Erythroblast (primary cell): ENCODE measurements at places on chromosomes 2 and 18.

DNA sequence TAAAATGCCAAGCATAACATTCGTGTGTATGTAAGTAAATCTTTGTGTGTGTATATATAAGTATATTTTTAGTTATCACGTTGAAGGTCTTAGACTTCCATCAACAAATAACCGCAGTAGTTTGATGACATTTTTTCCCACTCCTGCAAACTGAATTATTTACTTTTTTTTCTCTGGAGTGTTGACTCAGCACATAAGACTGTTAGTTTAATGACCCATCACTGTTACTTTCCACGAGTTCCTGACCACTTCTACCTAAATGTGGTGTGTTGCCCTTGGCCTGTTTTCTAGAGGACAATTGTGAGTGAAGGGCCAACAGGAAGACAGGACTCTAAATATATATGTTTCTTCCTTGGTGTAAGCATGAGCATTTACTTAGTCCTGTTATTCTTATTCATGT is 71.3 kb upstream of the TXNDC2 start:
- DNase-seq = no peak

DNA sequence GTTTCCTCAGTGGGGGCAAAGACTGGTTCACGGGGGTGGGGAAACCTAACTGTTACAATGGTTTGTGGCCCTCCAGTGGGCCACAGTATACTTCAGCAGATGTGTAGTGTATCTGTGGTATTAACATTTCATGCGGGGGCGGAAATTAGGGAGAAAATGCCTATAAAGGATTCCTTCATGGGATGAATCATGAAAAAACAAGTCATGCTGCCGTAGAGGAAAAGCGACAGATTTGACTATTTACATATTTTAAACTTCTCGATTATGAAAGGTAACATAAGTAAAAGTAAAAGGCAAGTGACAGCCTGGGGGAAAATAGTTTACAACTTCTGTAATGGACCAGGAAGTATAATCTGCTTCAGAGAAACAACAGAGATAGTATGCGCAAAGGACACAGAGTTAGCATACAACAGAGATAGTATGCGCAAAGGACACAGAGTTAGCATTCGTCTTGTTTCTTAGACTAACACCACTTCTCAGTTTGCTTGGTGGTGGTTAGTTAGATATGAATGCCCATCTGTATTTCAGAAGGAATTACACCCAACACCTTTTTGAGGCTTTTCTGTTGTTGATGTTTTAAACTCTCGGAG is 41.1 kb downstream of the MRPS9 start:
- DNase-seq = no peak

GRCh38 chr2:45190481-45190942 is 181.3 kb upstream of the SIX2 start:
- DNase-seq = peak; percentile 5

DNA sequence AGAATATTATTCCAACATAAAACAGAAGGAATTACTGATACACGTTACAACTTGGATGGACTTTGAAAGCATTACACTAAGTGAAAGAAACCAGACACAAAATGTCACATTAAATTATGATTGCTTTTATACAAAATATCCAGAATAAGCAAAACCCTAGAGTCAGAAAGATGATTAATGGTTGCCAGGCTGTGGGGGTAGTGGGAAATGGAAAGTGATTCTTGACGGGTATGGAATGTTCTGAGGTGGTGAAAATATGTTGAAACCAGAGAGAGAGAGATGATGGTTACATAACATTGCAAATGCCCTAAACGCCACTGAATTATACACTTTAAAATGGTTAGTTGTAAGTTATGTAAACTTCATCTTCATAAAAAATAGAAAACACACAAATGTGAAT is 1057.2 kb upstream of the TMEFF2 start:
- DNase-seq = no peak

- peak; percentile 21 for DNase-seq
Measured at GRCh38 chr2:71154798-71155197, 24.4 kb downstream of the MPHOSPH10 start.

- no peak for DNase-seq
Measured at GRCh38 chr2:123514613-123515207, 510.4 kb upstream of the CNTNAP5 start.

GRCh38 chr18:75185460-75185859 is 23.5 kb downstream of the PTGR3 start:
- no peak for DNase-seq

- DNase-seq = no peak
Measured at GRCh38 chr2:206688990-206689389, 29.2 kb downstream of the DYTN start.

- no peak for DNase-seq
Measured at GRCh38 chr2:101985101-101985792, 6.5 kb upstream of the IL1R2 start.

DNA sequence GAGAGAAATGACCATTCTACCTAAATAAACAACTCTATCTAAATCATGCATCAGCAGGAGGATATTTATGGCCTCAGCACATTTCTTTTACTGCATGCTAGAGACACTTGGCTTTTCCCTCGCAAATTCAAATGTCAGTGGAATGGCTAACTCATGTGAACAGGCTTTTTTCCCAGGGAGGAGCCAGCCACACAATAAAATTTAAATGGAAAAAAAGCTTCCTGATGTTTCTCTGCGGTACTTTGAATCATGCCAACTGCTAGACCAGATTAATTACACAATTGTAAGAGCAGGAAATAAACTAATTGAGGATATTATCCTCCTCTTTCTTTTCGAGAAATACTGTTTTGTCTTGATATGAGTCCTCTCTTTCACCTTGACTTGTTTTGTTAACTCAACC is 676.3 kb downstream of the IRS1 start:
- DNase-seq = no peak

GRCh38 chr2:232263295-232263694 is 115.3 kb upstream of the ALPP start:
- no peak for DNase-seq

GRCh38 chr18:79400591-79401381 is 5.1 kb downstream of the NFATC1 start:
- DNase-seq = peak; percentile 55

GRCh38 chr2:239772721-239773120 is 252.4 kb downstream of the NDUFA10 start:
- no peak for DNase-seq

GRCh38 chr18:6009756-6010155 is 114.4 kb upstream of the TMEM200C start:
- no peak for DNase-seq

DNA sequence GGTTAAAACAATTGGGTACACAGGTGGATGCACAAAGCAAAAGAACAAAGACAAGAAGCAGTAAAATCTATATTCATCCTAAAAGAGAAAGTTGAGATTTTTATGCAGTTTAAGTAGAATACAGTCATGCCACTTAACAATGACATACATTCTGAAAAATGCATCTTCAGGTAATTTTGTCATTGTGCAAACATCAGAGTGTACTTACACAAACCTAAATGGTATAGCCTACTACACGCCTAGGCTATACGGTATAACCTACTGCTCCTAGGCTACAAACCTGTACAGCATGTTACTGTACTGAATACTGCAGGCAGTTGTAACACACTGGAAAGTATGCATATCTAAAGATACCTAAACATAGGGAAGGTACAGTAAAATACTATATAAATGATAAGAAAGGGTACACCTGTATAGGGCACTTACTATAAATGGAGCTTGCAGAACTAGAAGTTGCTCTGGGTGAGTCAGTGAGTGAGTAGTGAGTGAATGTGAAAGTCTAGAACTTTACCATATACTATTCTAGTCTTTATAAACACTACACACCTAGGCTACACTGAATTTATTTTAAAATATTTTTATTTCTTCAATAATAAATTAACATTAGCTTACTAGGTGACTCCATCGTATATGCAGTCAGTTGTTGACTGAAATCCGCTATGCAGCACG is 132.9 kb downstream of the BARD1 start:
- DNase-seq = no peak

DNA sequence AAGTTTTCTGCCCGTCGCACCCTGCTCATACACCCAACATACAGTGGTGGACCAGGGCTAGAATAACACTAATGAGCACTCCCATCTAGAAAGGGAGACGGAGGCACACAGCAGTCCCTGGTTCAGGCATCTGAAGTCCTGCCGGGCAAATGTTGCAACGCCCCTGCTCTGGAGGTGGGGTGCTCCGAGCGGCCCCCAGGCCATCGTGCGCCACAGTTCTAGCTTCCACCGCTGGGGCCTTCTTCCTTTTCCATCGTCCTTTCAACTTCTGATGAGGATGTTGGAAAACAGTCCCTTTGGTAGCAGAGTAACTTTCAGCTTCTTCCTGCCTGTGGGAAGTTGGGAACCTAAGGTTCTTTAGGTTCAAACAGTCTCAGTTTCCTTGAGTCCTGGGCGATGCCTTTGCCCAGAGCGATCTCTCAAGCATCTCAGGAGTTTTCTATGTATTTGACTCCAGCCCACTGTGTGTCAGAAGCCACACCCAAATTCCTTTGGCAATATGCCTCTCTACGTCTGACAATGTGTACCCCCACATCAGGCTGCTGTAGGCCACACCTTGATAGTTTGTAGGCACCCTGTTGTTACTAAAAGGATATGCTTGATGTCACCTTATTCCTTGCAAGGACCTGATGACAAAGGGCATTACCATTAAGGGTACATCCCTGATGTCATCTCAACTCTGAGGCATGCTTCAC is 258.8 kb downstream of the GLI2 start:
- no peak for DNase-seq

GRCh38 chr2:234240917-234241316 is 190.4 kb downstream of the SPP2 start:
- DNase-seq = no peak

GRCh38 chr2:29520001-29520400 is 401.4 kb downstream of the ALK start:
- no peak for DNase-seq

DNA sequence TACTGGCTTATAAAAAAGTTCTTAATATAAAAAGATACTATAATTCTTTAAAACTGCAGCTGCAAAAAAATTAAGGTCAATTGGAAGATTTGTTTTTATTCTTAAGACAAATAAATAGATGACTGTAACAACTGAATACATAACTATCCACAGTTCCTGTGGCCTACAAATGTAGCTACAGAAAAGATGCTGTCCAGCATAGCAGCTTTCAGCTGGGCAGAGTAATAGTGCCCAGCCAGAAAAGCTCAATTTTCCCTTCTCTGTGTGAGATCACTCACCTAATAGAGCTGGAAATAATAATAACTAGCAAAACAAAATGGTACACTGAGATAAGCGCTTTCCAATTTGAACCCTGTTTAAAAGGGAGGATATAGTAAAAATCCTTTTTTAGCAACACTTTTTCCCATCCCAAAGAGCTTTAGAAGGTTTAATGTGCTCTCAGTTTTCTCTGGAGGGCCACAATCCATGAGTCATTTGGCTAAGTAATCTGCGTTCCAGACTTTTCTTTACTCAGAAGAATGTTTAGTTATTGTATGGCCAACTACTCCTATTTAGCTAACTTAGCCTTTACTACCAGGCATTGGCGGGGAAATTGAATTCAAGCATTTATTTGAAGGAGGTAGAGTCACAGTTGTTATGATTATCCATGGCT is 158.1 kb upstream of the SLC39A10 start:
- DNase-seq = no peak

GRCh38 chr2:154694881-154695280 is 3.6 kb upstream of the KCNJ3 start:
- no peak for DNase-seq

DNA sequence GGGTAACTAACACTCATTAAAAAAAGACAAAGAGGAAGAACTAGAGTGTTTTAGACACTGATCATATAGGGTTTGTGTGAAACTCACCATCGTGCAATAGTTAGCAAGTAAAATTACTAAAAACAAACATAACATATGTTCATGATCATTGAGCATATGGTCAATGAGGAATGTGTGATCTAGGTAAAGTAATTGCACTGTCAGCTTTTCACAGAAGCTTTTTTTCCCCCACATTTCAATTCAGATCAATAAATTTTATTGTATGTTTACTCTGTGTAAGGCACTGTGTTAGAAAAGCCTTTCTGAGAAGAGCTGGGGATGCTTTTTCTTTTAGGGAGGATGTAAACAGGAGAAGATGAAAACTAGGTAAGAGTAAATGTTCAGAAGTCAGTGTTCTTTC is 348.2 kb downstream of the LRP1B start:
- no peak for DNase-seq

DNA sequence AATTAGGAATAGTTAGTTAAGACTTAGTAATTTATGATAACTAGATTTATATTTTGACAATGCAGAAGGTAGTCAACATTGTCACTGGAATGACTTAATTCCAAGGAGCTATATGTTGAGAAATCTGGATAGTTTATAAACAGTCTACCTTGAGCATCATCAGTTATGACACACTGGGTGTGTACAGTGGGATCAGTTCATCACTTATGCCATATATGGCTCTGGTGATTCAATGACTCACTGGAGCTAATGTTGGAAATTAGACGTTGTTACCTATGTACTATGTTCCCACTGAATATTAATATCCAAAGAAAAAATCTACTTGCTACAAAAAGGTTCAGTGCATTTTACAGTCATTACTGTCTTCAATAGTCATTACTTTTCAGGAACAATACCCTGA is 34.0 kb upstream of the ITPRID2 start:
- DNase-seq = no peak

- no peak for DNase-seq
Measured at GRCh38 chr2:73703675-73704074, 33.5 kb downstream of the TPRKB start.

GRCh38 chr2:37766106-37766505 is 94.7 kb upstream of the CDC42EP3 start:
- DNase-seq = no peak

DNA sequence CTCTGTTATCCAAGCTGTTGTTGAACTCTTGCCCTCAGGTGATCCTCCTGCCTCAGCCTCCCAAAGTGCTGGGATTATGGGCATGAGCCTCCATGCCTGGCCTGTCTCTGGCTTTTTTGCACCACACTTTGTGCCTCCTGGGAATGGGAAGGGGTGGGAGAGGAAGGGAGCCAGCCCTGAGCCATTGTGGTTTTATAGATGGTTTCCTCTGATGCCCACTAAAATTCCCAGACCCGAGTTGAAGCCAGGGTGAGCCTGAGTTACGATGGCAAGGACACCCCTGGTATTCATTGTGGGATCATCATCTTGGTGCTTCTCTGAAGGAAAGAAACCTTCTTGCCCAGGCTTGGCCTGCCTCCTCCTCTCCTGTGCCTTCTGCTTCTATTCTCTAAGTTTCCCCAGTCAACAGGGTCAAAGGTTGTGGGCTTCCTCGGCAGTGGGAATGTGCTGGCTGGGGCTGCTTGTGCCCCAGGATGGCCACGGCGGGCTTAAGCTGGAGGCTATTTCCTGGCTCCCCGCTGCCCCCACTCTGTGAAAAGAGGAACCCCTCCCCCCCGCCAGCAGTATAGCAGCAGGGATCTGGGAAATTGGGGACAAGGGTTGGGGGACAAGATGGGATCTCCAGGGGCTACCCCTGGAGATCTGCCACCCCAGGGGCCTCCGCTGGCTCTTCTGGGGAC is 106.2 kb downstream of the STPG4 start:
- no peak for DNase-seq

GRCh38 chr18:75472906-75473305 is 45.4 kb upstream of the SMIM21 start:
- no peak for DNase-seq

- no peak for DNase-seq
Measured at GRCh38 chr2:214946949-214947348, 137.5 kb upstream of the BARD1 start.
